ENCODE measurements at places on chromosomes 16 and 17. TPM values are rescaled to one million over a fixed set of nuclear protein-coding genes. Genes with fewer than 3 reads are reported as not detected.

The CNGB1 gene
- total RNA-seq: not detected

The RSKR gene
- total RNA-seq: 17.2 TPM

The SEZ6L2 gene
- total RNA-seq: 70.7 TPM

The FBXO31 gene
- total RNA-seq: 22.4 TPM

The C16orf89 gene
- total RNA-seq: not detected

The TMEM235 gene
- total RNA-seq: not detected

The RBFOX1 gene
- not detected for total RNA-seq

The KRTAP9-4 gene
- not detected for total RNA-seq

The ST6GALNAC2 gene
- 23.0 TPM for total RNA-seq

The KRTAP9-8 gene
- total RNA-seq: not detected

The CCDC40 gene
- 18.0 TPM for total RNA-seq

The TBX21 gene
- 0.10 TPM for total RNA-seq

The GUCY2D gene
- not detected for total RNA-seq

The TAC4 gene
- total RNA-seq: not detected

The TEX19 gene
- total RNA-seq: 0.21 TPM

All from Panc1 (cell line).